ENCODE measurements at places on chromosomes 2 and 18.

DNA sequence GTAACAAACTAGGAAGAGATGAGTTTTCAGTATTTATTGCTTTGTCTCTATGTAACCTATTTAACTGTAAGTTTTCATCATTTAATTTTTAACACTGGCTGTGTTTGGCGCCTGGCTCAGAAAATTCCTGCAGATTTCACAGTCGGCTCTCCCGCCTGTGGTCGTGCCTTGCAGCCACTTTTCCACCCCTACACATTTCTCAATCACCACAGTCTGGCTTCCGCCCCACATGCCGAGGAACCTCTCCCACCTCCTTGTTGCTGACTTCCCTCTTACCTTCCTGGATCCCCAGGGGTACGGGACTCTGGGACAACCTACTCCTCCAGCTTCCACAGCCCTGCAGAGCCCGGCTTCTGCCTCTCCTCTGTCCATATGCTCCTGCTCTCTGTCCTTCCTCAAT is 41.6 kb upstream of the MGAT4A start:
- no peak for DNase-seq

DNA sequence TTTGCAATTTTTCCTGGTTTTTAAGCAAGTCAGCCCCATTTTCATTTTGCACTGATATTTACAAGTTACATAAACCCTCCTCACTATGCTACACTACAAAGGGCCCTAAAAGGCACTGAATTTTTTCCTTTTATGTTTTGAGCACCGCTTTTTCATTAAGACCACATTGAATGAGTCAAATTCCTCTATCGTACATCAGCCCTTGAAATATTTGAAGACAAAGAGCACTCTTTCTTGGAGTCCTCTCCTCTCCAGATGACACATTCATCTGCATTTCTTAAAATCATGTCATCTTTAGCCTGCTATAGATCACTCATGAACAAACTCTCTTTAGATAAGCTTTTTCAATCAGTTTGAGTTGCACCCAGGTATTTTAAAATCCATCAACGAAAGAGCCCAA is 306.6 kb upstream of the SOX11 start:
- DNase-seq = no peak

- DNase-seq = no peak
Measured at GRCh38 chr2:40130251-40130994, 321.5 kb downstream of the SLC8A1 start.

DNA sequence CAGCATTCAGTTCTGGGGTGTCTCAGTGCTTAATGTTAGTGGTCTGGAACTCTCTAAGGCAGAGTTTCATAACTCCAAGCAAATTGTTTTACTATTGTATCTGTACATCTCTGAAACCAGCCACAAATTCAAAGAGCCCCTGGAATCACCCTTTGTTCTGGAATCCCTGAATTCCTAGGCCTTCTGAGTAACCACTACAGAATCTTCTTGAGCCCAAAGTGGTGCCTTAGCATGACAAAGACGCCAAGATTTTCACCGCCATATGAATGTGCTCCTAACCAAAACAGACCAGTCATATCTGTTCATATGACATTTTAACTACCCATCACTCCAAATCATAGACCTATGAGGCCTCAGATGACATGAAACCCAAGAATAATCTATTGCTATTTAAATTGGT is 668.1 kb downstream of the EPHA4 start:
- DNase-seq = no peak

DNA sequence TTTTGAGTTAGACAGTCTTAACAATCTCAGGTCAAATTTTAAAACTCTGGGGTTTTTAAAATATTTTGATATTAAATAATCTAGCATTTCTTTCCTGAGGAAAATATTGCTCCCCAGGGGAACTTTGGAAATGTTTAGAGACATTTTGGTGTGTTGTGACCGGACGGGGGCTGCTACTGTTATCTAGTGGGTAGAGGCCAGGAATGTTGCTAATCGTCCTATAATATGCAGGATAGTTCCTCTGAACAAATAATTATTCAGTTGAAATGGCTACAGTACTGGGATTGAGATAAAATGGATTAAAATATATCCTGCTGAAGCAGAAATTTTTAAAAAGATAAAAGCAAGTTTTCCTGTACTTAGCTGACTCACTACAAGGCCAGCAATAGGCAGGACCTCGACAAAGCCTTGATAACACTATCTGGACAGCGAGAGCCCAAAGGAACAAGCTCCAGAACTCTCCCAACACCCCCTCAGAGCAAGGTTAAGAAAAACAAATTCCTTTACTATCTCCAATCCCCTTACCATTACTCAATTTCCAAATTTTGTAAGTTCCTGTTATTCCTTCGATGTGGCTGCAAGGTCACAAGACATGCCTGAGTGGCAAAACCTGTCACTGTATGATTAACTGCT is 1407.4 kb downstream of the SUCLG1 start:
- no peak for DNase-seq

GRCh38 chr2:84781942-84782716 is 98.8 kb downstream of the TRABD2A start:
- DNase-seq = peak; percentile 21

DNA sequence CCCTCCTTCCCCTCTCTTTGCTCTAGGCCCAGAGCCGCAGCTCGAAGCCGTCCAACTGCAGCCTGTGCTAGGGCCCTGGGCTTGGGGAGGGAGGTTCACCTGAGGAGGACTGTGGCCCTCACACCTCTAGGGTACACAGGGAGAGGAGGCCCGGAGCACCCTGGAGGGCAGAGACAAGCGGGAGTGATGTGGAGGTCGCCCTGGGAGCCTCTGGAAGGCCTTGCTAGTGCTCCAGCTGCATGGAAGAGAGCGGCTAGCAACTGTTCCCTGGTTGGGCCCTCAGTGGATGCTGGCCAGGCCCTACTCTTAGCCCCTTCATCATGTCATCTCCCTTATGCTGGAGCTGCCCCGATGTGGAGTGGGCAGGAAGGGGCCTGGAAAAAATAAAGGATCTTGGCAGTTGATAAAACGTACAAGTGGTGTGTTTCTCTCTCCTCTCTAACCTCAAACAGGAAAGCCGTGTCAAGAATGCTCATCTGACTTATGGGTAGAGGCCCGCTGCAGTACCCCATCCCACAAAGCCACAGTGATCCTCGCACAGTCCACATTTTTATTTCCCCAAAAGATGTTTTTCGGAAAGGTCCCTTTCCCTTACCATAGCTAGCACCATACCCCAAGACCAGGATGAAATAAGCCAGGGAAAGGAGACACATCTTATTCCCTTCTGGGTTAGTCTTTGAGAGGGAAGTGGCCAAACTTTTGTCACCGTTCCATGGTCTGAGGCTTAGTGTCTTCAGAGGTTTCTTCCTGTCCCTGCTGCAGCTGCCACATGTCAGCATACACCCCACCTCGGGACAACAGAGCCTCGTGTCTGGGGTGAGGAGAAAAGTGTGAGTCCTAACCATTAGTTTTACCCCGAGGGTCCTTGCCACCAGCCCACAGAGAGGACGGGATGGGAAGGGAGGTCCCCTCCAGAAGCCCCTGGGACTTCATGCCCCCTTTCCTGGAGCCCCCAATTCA is 2.9 kb downstream of the ZFAND2B start:
- DNase-seq = no peak

DNA sequence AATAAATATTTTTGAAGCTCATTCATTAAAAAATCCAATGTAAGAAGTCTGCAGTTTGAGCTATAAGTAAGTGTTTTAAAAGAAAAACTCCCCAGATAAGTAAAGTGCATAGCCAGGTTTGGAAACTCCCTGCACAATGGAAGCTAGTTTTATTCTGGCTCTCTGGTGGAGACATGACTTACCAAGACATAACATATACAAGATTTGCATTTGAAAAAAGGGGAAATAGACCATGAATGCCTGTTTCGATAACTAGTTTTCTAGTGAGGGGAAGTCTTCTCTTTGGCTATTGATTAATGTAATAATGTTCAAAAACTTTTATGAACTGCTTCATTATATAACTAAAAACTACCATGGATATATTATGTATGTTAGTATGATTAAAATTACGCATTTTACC is 435.2 kb downstream of the ARHGAP15 start:
- DNase-seq = no peak

DNA sequence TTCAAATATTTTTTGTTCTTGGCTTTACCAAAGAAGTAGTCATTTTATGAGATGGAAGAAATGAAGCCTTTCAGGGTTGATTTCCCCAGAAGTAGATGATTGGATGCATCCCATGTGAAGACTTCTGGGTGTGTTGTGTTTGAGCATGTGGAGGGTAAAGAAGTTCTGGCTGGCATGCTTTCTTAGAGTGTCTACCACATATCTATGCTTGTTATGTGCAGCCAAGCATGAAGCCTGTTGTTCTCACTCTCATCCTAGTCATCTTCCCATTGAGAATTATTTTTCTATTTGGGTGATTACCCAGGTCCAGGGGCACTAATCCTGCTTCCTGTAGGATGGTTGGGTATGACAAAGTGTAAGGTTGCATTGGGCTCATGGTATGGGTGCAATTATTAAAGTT is 472.9 kb downstream of the PTPRM start:
- DNase-seq = no peak

- DNase-seq = no peak
Measured at GRCh38 chr18:76467371-76468190, 27.5 kb downstream of the ZNF516 start.

- DNase-seq = no peak
Measured at GRCh38 chr2:183269956-183270355, 145.7 kb downstream of the NUP35 start.

GRCh38 chr18:48007955-48008701 is 77.7 kb upstream of the SMAD2 start:
- DNase-seq = peak; percentile 38

DNA sequence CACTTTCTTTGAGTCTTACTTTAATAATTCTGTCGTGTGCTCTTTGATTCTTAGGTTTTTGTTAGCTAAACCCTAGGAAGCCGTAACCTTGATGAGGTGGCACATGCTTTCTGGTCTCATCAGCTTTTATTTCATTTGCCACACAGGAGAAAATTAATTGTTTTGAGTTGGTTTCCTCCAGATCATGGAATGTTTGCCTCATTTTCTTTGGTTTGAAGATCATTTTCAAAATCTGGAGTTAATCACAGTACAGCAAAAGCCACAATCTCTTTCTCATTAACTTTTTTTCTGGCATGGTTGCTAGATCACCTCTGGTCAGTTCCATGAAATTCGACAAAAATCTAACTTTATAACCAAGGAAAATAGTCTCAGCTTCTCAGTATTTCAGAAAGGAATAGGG is 182.9 kb downstream of the MYO1B start:
- DNase-seq = no peak

DNA sequence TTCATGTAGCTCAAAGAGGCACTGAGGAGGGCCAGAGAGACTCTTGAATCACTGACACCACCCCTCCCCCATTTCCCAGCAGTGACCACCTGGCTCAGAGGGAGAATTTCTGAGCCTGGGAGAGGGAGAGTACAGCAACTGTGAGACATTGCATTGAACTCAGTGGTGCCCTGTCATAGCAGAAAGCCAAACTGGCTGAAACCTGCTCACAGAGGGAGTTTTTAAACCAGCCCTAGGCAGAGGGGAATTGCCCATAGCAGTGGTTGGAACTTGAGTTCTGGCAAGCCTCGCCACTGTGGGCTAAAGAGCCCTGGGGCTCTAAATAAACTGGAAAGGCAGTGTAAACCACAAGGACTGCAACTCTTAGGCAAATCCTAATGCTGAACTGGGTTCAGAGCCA is 243.1 kb downstream of the ADCYAP1 start:
- DNase-seq = no peak

- DNase-seq = no peak
Measured at GRCh38 chr2:18987592-18988073, 370.8 kb downstream of the OSR1 start.

DNA sequence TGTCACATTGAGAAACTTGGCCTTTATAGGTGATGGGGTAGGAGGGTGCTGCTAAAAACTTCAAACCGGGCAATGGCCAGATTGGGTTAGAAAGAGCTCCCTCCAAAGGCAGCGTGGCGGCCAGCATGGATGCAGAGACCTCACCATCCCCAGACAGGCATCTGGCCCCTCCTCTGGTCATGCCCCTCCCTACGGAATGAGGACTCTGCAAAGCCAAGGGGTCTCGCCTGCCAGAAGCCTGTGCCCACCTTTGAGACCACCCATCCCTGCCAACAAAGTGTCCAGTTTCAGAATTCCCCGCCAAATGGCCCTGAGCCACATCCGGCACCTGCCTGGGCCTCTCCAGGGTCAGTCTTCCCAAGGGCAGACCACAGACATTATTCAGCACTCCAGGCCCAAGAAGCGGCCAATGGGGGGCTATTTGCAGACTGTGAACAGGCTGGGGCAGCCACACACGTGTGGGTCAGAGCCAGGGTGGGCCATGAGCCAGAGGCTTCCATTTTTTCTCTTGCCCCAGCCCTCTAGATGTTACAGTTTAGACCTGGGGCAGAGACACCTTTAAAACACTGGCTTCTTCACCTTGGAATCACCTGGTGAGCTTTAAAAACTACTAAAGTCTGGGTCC is 4.2 kb upstream of the ATP6V1B1 start:
- no peak for DNase-seq

DNA sequence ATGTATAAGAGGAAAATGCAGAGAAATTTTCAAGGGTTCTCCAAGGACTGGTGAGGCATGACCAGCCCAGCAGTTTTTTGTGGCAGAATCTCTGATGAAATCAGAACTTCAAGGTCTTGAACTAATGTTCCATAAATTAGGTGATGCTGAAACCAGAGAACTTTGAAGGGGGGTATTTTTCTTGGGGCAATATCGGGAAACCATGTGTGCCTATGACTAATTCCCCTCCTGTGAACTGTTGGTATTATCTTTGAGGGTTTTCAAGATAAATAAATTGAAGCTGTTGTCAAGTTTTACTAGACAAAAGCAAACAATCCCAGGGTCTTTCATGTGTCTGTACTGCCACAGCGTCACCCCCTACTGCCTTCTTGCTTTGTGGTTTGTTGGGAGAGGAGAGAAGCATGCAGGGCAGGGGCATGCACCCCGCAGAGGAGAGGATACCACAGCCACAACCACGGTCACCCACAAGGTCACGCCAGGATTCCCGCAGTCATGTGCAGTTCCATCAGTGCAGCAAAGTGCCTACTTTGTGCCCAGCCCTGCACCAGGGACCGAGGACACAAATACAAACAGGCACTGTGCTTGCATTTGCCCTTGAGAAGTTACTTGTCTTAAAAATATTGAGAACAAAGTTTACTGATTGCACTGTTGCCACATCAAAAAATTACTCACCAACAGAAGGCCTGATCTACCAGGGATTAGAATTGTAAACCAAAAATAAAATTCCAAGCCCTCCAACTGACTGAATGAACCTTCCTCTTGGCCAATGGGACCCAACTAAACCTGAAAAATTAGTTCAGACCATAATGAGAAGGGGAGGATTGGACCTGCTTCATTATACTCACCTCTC is 413.3 kb upstream of the TRIB2 start:
- DNase-seq = no peak
